ENCODE measurements at places on chromosomes 6 and 20. TPM values are rescaled to one million over a fixed set of nuclear protein-coding genes. Genes with fewer than 3 reads are reported as not detected.

Gene ZFP57
- not detected for polyA plus RNA-seq

Gene MOCS1
- polyA plus RNA-seq, result 41.3 TPM

Gene ABHD16B
- polyA plus RNA-seq, result not detected

Gene DNAH8
- not detected for polyA plus RNA-seq

Gene SUMO4
- polyA plus RNA-seq, result not detected

Gene PSORS1C2
- polyA plus RNA-seq, result not detected

Gene CCN6
- 8.4 TPM for polyA plus RNA-seq

Gene PRPH2
- polyA plus RNA-seq, result 0.75 TPM

Gene MBOAT1
- polyA plus RNA-seq, result 1.9 TPM

Gene TMC2
- polyA plus RNA-seq, result not detected

Gene DUSP22
- polyA plus RNA-seq, result 24.0 TPM

Gene CDSN
- not detected for polyA plus RNA-seq

Gene PGK2
- polyA plus RNA-seq, result not detected

Gene LY6G6D
- not detected for polyA plus RNA-seq

Gene L3MBTL3
- 4.3 TPM for polyA plus RNA-seq

Gene GPR6
- not detected for polyA plus RNA-seq

Gene TRIM15
- polyA plus RNA-seq, result 7.1 TPM

Gene NOX3
- polyA plus RNA-seq, result not detected

Gene BPI
- 1.5 TPM for polyA plus RNA-seq

Gene RAET1E
- polyA plus RNA-seq, result 3.1 TPM

Gene FGD2
- 0.97 TPM for polyA plus RNA-seq

Gene MYLK2
- polyA plus RNA-seq, result not detected

Gene BFSP1
- polyA plus RNA-seq, result 2.1 TPM

Gene CD83
- polyA plus RNA-seq, result 15.4 TPM

Gene PREX1
- 8.5 TPM for polyA plus RNA-seq

Gene XKR7
- polyA plus RNA-seq, result not detected

Gene UBE2C
- 2.0 TPM for polyA plus RNA-seq

Gene PDE10A
- polyA plus RNA-seq, result 4.8 TPM

Gene KIAA0408
- polyA plus RNA-seq, result 0.47 TPM

Gene WFDC5
- polyA plus RNA-seq, result not detected

Gene MYMX
- 2.2 TPM for polyA plus RNA-seq

Gene ZBTB2
- polyA plus RNA-seq, result 6.0 TPM

Gene PNPLA1
- 1.2 TPM for polyA plus RNA-seq

Gene SPINT3
- polyA plus RNA-seq, result not detected

Gene SLC22A7
- 34.8 TPM for polyA plus RNA-seq

Gene BRD2
- 73.9 TPM for polyA plus RNA-seq

Gene FUT9
- polyA plus RNA-seq, result 0.06 TPM

Gene IRF4
- polyA plus RNA-seq, result not detected

Gene SPAG4
- polyA plus RNA-seq, result 13.1 TPM

Gene SFT2D1
- polyA plus RNA-seq, result 73.2 TPM

Gene SNRPB2
- polyA plus RNA-seq, result 77.8 TPM

Gene PTCRA
- polyA plus RNA-seq, result not detected

Gene SMIM26
- polyA plus RNA-seq, result 207 TPM

Gene SOX12
- polyA plus RNA-seq, result 11.3 TPM

Gene RBPJL
- not detected for polyA plus RNA-seq

Gene RUNX2
- 2.3 TPM for polyA plus RNA-seq

Gene CNR1
- 0.17 TPM for polyA plus RNA-seq

Gene FITM2
- polyA plus RNA-seq, result 12.5 TPM

Measured in kidney (tissue), 22 donors.